Thymus (tissue), 14 donors: ENCODE measurements at places on chromosomes 1 and 21. TPM values are rescaled to one million over a fixed set of nuclear protein-coding genes. Genes with fewer than 3 reads are reported as not detected.

GRCh38 chr1:157948312-157949073 is 45.0 kb upstream of the KIRREL1 start:
- H3K36me3 ChIP-seq: no peaks in the 10 kb centered on the region
- H3K27ac ChIP-seq: no peak overlapping the region
- no peaks in the 10 kb centered on the region for H3K4me1 ChIP-seq
- no peak for DNase-seq
- H3K4me3 ChIP-seq: no peak overlapping the region
- no peaks in the 10 kb centered on the region for H3K27me3 ChIP-seq

- no peaks in the 10 kb centered on the region for H3K27me3 ChIP-seq
- H3K4me1 ChIP-seq: peaks cover 13% of the 10 kb centered on the region
- H3K4me3 ChIP-seq: no peak overlapping the region
- no peak for DNase-seq
- H3K27ac ChIP-seq: no peak overlapping the region
- no peaks in the 10 kb centered on the region for H3K36me3 ChIP-seq
These were observed 18.9 kb upstream of the ZNF496 start for GRCh38 chr1:247350587-247350986.

DNA sequence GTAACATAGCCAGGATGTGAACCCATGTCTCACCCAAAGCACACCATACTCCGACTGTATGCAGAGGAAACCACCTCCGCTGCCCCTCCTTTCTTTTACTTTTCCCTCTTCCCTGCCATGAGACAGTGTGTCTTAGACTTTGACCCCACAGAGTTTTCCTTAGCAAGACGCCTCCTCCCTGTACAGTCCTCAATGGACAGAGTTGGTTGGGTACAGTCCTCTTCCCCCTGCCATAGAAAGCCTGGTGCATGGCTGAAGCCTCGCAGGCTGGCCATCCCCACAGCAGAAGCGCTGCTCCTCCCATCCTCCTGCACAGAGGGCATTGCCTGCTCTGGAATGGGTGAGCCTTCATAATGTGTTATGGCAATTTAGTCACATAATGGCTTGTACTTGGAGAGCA is 127.9 kb downstream of the PLPP3 start:
- H3K27ac ChIP-seq: peak overlapping the region; percentile 73
- H3K36me3 ChIP-seq: no peaks in the 10 kb centered on the region
- no peaks in the 10 kb centered on the region for H3K27me3 ChIP-seq
- H3K4me1 ChIP-seq: peaks cover 13% of the 10 kb centered on the region

- no peaks in the 10 kb centered on the region for H3K27me3 ChIP-seq
- H3K27ac ChIP-seq: no peak overlapping the region
- no peak overlapping the region for H3K4me3 ChIP-seq
These were observed 68.2 kb upstream of the KCNJ6 start for GRCh38 chr21:37984416-37984815.

DNA sequence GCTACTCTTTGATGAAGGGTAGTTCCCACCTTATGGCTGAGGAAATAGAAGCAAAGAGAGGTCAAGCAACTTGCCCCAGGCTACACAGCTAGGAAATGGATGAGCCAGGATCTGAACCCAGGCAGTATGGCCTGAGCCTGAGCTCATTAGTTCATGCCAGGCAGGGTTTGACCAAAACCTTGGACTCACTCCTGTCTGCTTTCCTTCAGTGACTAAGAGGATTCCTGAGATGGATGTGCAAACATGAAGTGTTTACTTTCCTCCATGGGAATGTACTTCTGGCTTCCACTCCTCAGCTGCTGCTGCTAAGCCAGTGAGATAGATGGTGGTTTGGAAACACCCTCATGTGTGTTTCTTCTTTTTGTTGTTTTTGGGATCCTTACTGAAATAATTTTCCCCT is 35.1 kb upstream of the ERRFI1 start:
- no peak for DNase-seq
- H3K4me3 ChIP-seq: no peak overlapping the region
- H3K36me3 ChIP-seq: no peaks in the 10 kb centered on the region
- H3K27ac ChIP-seq: no peak overlapping the region
- H3K4me1 ChIP-seq: no peaks in the 10 kb centered on the region

DNA sequence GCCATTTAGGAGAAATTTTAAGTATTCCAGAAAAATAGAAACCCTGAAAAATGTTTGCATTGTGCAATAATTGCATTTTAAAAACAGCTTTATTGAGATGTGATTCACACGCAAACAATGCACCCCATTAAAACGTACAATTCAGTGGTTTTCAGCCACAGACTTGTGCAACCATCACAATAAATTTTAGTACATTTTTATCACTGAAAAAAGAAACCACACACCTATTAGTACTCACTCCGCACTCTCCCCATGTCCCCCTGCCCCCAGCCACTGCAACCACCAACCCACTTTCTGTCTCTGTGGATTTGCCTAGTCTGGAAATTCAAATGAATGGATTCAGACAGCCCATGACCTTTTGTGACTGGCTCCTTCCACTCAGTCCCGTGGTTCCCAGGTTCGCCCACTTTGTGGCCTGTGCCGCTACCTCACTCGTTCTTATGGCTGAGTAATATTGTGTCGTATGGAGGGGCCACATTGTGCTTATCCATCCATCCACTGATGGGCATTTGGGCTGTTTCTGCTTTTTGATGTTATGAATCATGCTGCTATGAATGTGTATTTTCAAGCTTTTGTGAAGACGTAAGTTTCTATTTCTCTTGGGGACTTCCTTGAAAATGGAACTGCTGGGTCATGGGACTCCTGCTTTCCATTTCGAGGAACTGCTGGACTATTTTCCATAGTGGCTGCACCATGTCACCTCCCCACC is 147.7 kb upstream of the ARHGEF16 start:
- H3K27me3 ChIP-seq: no peaks in the 10 kb centered on the region
- H3K4me3 ChIP-seq: no peak overlapping the region
- no peak for DNase-seq
- H3K27ac ChIP-seq: no peak overlapping the region
- no peaks in the 10 kb centered on the region for H3K4me1 ChIP-seq

IL23R gene
- total RNA-seq: 0.57 TPM
